Femur (tissue), 1 donor: ENCODE measurements at places on chromosomes 13 and 19.
A peak's percentile ranks its signal among the peaks of the same experiment; 100 is the strongest.

DNA sequence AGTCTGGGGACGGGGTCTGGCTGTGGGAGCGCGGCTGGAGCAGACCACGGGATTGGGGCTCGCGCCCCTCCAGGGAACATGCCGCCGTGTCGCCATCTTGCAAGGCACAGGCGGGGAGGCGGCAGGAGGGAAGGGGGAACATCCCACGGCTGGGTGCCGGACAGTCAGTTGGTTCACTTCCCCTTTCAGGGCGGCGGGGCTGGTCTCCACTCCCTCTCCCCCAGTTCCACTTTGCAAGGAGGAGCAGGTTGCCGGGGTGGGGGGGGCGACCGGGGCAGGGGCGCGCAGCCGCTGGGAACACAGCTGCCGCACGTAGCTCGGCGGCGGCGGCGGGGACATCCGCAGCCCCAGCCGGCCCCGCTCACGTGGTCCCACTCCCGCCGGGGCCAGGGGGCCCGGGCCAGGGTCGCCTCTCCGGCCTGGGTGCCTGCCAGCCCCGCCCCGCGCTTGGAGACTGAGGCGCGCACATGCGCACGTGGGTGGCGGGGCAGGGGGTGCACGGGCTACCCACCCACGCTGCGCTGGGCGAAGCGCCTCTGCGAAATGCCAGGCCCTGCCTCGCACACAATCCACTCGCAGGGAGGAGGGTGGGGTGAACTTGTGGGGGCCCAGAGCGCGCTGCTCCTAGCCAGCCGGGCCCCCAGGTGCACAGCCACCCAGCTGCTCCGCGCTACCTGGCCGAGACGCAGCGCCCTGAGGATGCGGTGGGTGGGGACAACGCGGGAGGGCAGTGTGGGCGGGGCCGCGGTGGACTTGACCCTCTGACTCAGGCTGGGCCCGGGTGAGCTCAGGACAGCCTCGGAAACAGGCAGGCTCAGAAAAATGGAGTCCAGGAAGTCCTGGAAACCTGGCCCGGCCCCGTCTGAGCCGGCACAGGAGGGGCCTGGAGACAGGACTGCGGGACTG is 6.4 kb downstream of the KLF16 start:
- peak; percentile 83 for DNase-seq

GRCh38 chr19:55336101-55336500 is 3.6 kb upstream of the KMT5C start:
- no peak for DNase-seq

DNA sequence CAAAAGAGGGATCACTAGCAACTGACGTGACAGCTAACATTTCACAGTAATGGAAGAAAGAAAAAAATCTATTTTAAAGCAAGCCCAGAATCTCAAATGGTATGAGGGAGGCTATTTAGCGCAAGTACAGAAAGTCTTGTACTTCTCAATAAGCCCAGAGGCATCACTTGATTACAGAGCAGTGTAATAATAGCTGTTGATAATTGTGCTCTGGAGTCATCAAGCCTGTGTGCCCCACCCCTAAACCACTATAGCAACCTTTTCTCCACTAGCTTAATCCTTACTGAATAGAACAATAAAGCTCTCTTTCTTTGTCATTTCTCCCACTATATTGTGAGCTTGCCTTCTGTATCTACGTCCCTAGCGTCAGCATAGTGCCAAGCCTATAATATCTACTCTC is 56.6 kb downstream of the FREM2 start:
- DNase-seq = no peak

DNA sequence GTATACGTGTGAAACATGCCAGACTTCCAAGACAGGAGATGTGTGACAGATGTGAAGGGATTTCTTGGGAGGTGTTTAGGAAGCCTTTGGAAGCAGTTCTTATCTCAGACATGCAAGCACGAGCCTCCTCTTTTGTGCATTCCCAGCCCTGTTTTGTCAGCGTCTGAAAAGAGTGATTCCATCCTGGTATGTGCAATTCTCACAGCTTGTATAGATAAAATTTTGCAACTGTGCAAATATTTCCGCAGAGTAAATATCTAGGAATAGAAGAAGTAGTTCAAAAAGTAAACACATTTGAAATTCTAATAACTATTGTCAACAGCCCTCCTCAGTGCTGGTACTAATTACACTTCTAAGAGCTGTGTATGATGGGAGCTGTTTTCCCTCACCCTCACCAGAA is 72.3 kb upstream of the C1QTNF9B start:
- DNase-seq = no peak
